ENCODE measurements at places on chromosomes 2 and 18. TPM values are rescaled to one million over a fixed set of nuclear protein-coding genes. Genes with fewer than 3 reads are reported as not detected.

- no peak overlapping the region for H3K4me3 ChIP-seq
- no peak for DNase-seq
- no peak overlapping the region for H3K27ac ChIP-seq
- no peaks in the 10 kb centered on the region for H3K27me3 ChIP-seq
Measured at GRCh38 chr2:203840655-203841205, 26.8 kb upstream of the CTLA4 start.

GRCh38 chr2:55718165-55719008, 24.7 kb upstream of the PNPT1 start:
- H3K4me1 ChIP-seq = no peaks in the 10 kb centered on the region
- H3K27ac ChIP-seq = no peak overlapping the region
- H3K27me3 ChIP-seq = no peaks in the 10 kb centered on the region
- no peak for DNase-seq
- no peak overlapping the region for H3K4me3 ChIP-seq

DNA sequence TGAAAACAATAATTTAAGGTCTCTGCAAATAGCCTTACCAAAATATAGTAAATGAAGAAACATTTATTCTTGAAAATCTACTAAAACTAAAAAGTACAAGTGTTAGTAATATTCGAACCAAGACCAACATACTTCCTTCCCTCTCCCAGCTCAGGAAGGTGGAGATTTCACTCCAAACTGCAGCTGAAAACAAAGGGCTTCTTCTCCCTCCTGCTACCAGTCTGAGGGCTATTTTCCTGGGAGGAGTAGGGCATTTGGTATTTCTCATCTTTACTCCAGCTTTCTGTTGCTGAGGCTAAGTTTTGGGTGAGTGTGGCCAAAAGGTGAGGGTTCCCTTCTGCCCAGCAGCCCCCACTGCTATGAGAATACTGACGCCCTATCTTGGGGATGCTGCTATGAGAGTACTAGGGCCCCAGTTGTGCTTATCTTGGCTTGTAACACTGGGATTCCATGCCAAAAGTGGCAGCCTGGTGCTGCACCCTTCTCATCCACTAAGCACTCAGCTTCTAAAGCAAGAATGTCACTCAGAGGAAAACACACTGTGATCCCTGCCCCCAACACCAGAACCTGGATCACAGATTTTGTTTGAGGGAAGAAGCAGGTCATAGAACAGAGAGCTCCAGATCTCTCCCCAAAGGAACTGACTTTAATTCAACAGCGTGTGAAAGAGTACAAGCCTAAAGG, 130.7 kb upstream of the KLF7 start:
- H3K4me3 ChIP-seq = no peak overlapping the region
- H3K27ac ChIP-seq = no peak overlapping the region
- no peaks in the 10 kb centered on the region for H3K27me3 ChIP-seq

DNA sequence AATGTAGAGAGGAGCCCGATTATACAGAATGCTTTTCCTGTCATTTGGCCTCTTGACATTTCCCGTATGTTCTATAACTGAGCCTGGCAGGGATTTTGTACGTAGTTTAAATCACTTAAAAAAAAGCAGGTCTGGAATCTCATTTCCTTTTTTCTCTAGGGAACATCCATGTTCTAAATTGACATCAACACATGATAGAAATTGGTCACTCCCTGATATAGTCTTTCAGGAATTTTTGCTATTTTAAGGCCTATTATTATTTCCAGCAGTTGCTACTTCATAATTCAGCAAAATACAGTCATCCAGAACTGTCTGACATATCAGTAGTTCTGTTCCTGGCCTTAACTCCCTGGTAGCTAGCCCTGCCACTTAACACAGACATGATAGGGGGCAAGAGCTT, 565.7 kb upstream of the ZEB2 start:
- no peak for DNase-seq
- H3K27me3 ChIP-seq = no peaks in the 10 kb centered on the region
- H3K27ac ChIP-seq = no peak overlapping the region
- no peak overlapping the region for H3K4me3 ChIP-seq

GRCh38 chr18:61910101-61910500, 17.3 kb upstream of the RNF152 start:
- DNase-seq = no peak
- H3K4me1 ChIP-seq = peaks cover 2% of the 10 kb centered on the region
- no peaks in the 10 kb centered on the region for H3K36me3 ChIP-seq
- no peak overlapping the region for H3K27ac ChIP-seq

GRCh38 chr18:78773819-78774218, 205.8 kb upstream of the SALL3 start:
- H3K27me3 ChIP-seq = no peaks in the 10 kb centered on the region
- no peaks in the 10 kb centered on the region for H3K36me3 ChIP-seq
- H3K4me3 ChIP-seq = no peak overlapping the region
- no peak for DNase-seq
- no peak overlapping the region for H3K27ac ChIP-seq

- no peak for DNase-seq
- no peak overlapping the region for H3K4me3 ChIP-seq
- H3K27me3 ChIP-seq = no peaks in the 10 kb centered on the region
- H3K4me1 ChIP-seq = no peaks in the 10 kb centered on the region
- H3K27ac ChIP-seq = no peak overlapping the region
Measured at GRCh38 chr2:57370882-57371585, 675.6 kb upstream of the VRK2 start.

ASXL2 gene
- 17.8 TPM for total RNA-seq

ANKRD29 gene
- 17.6 TPM for total RNA-seq

- H3K4me1 ChIP-seq = peaks cover 2% of the 10 kb centered on the region
- no peaks in the 10 kb centered on the region for H3K36me3 ChIP-seq
- H3K27ac ChIP-seq = no peak overlapping the region
- DNase-seq = no peak
- no peak overlapping the region for H3K4me3 ChIP-seq
Measured at GRCh38 chr2:7722212-7722910, 805.1 kb downstream of the RNF144A start.

DNA sequence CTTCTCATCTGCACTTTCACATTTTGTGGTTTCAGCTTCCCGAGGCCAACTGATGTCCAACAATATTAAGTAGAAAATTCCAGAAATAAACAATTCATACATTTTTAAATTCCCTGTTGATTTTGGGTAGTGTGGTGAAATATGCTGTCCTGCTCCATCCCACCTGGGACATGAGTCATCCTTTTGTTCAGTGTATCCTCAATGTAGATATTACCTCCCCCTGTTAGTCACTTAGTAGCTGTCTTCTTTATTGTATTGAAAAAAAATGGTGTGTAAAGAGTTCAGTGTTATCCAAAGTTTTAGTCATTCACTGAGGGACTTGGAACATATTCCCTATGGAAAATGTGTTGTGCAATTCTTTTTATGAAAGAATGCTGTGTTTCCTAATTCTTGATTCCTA, 348.1 kb downstream of the SOCS6 start:
- no peaks in the 10 kb centered on the region for H3K4me1 ChIP-seq
- no peak overlapping the region for H3K27ac ChIP-seq
- H3K4me3 ChIP-seq = no peak overlapping the region
- DNase-seq = no peak
- no peaks in the 10 kb centered on the region for H3K36me3 ChIP-seq

CRYBA2 gene
- not detected for total RNA-seq

PAIP2B gene
- total RNA-seq = 20.7 TPM

- no peak overlapping the region for H3K27ac ChIP-seq
- no peaks in the 10 kb centered on the region for H3K27me3 ChIP-seq
- DNase-seq = no peak
Measured at GRCh38 chr2:96158554-96158940, 13.3 kb upstream of the DUSP2 start.

CPO gene
- 0.28 TPM for total RNA-seq

CD8B2 gene
- not detected for total RNA-seq

- no peak overlapping the region for H3K27ac ChIP-seq
- H3K4me1 ChIP-seq = peaks cover 1% of the 10 kb centered on the region
- no peaks in the 10 kb centered on the region for H3K27me3 ChIP-seq
- no peaks in the 10 kb centered on the region for H3K36me3 ChIP-seq
Measured at GRCh38 chr18:62606106-62606505, 83.3 kb downstream of the ZCCHC2 start.

- peak overlapping the region; percentile 99 for H3K27ac ChIP-seq
- peaks cover 10% of the 10 kb centered on the region for H3K4me1 ChIP-seq
Measured at GRCh38 chr2:70084973-70085710, 2.1 kb upstream of the PCBP1 start.

DNA sequence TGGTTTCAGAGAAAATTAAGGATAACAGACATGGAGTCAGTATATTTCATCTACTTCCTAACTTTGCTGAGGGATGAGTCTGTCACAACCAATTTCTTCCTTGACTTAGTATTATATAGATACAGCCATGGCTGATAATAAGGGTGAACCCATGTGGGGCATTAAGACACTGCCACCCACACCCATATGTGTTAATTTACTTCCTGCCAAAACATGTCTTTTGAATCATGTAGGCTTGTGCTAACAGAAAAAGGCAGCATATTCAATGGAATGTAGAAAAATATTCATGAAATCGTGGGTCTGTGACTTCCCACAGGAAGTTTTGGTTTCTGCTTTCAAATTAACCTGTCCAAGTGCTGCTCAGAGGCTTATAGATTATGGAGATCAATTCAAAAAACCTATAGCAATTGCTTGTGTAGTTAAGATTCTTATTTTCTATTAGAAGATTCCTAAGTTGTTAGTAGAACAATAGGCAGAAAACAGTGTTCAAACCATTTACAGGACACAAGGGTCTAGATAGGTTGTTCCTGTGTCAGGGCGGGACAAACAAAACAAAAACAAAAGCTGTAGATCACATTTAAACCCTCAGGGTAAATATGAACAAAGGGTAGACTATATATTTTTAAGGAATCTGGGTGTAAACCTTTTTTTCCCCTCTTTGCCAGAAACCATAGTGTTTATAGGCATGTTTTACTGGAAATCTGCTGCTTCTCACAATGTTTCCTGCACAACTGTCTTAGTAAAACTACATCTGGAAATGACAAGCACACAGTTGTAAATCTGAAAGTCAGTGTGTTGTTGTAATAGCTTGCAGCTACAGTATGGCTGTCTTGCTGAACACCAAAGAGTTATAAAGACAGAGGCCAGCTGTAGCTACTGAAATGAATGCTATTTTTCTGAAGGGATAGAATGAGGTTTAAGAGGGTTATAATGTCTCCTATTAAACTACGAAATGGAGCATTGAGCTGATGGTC, 691.2 kb downstream of the EPHA4 start:
- H3K27ac ChIP-seq = no peak overlapping the region
- H3K4me1 ChIP-seq = no peaks in the 10 kb centered on the region
- no peaks in the 10 kb centered on the region for H3K27me3 ChIP-seq

Data from ovary (tissue), 10 donors.